ENCODE measurements at places on chromosomes 11 and 22.

DNA sequence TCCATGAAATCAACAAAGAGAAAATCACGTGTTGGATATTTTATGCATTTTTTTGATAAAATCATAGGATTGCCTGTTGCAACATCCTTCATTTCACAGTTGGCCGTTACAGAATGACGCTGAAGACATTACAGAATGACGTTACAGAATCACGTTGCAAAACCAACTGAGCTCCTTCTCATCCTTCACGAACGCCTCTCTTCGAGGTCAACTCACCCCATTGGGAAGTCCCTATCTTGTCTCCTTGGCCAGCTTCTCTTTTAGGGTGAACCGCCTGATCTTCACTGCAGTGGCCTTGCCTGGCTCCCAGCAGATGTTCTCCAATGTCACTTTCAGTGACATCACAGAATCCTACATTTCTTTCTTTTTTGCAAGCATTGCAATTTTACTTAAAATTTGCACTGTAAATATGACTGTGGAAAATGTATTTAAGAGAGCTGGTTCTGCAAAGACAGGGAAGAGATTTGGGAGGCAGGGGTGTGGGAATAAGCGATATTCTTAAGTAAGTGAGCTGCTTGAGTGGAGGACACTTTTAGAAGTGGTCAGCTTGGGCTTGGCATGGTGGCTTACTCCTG, 5.1 kb downstream of the KRTAP5-7 start:
- DNase-seq: no peak

DNA sequence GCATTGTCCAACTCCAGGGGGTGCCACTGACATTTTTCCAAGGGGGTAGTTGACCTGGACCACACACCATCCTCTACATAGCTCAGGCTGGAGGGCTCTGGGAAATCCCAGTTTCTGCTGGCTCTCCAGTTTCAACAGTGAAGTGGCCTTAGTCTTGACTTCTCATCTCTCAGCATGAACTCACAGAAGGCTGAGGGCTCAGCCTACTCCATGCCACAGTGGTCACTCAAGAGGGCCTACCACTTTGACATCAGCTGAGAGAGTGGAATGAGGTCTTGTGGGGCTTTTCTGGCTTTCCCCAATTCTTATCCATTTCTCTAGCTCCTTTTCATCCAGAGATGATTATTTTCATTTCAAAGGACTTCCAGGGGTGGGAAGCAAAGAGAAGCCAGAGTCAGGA, 7.4 kb downstream of the HTR3A start:
- no peak for DNase-seq

- DNase-seq: no peak
Measured at GRCh38 chr11:46382646-46383403, 1.4 kb downstream of the MDK start.

DNA sequence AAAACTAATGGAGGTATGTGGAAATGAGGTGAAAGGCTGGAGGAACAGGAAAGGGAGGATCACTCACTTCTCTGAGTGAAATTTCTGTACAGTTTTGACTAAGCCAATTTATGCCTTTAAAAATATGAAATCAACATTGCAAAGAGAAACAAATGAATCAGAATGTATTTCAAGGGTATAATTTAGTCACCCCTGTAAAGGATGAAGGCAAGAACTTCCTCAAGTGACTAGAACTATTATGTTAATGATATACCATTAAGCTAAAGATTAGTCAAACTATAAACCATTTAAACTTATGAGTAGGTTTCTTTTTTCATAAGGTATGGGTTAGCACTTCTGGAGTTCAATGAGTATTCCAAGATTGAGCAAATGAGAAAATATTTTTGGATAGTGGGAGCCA, 184.5 kb upstream of the CHORDC1 start:
- DNase-seq: no peak

DNA sequence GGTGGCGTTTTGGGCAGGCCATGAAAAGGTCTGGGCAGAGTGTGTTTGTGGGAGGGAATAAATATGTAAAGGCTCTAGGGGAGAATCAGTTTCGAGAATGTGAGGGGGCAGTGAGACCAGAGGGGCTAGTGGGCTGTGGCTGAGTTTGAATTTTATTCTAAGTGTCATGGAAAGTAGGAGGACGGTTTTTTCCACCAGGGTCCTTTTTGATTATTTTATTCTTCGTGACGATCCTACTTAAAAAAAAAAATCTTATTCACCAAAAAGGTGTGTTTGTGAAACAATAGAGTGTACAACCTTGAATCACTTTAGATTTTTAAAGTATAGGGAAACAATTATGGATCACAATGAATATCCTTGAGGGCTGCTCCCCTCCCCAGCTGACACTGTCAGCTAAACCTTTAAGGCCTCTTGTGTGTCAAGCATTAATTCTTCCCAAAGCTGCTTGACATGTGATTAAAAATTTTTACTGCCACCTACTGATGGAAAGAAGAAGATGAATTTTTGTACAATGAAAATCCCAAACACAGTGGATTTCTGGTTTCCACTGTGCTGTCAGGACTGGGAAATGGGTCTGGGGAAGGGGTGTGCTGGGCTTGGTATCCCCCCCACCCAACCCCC, 107.5 kb upstream of the OR4B1 start:
- DNase-seq: peak; percentile 58

DNA sequence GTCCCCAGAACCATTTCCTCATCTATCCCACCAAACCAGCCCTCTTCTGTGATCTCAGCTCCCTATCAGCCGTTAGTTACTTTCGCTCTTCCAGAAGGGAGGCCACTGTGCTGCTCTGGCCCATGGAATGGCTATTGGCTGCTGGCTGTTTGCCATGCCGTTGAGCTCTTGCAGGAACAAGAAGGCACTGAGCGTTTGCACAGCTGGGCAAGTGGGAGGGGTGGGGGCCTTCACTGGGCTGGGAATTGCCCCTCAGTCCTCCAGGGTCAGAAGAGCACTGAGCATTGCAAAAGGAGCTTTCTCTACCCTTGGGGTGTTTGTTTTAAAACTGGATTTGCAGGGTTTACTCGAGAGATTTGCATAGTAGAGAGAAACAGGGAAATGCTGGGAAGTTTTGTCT, 129.0 kb upstream of the PARVA start:
- peak; percentile 98 for DNase-seq

- peak; percentile 42 for DNase-seq
Measured at GRCh38 chr22:21652010-21652546, 10.0 kb downstream of the SDF2L1 start.

- DNase-seq: no peak
Measured at GRCh38 chr11:83671289-83671688, 385.1 kb upstream of the CCDC90B start.

GRCh38 chr22:35220221-35220620, 37.1 kb upstream of the HMGXB4 start:
- no peak for DNase-seq

DNA sequence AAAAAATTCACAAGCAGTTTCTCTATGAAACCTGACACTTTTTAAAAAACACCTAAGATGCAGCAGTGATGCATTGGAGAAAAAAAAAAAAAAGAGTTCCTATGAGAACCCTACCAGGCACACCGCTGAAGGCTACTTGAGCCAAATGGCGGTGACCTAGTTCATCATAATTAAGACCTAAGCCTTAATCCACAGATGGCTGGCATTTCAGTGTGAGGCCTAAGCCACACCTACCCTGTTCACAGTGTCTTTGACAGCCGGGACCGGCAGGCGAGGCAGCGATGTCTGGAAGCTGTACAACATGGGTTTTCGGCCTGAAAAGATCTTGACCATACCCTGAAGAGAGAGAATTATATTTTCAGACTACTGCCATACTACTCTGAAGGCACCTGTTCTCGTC, 38.0 kb downstream of the CPT1A start:
- DNase-seq: no peak

DNA sequence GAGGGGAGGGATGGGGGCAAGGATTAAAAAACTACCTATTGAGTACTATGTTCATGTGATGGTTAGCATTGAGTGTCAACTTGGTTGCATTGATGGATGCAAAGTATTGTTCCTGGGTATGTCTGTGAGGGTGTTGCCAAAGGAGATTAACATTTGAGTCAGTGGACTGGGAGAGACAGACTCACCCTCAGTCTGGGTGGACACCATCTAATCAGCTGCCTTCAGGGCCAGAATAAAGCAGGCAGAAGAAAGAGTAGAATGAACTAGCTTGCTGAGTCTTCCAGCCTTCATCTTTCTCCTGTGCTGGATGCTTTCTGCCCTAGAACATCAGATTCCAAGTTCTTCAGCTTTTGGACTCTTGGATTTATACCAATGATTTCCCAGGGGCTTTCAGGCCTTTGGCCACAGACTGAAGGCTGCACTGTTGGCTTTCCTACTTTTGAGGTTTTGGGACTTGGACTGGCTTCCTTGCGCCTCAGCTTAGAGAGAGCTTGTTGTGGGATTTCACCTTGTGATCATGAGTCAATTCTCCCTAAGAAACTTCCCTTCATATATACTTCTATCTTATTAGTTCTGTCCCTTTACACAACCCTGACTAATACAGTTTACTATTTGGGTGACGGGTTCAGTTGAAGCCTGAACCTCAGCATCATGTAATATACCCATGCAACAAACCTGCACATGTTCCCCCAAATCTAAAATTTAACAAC, 70.2 kb downstream of the MTNR1B start:
- DNase-seq: no peak

GRCh38 chr11:30000986-30001750, 15.7 kb downstream of the KCNA4 start:
- no peak for DNase-seq

DNA sequence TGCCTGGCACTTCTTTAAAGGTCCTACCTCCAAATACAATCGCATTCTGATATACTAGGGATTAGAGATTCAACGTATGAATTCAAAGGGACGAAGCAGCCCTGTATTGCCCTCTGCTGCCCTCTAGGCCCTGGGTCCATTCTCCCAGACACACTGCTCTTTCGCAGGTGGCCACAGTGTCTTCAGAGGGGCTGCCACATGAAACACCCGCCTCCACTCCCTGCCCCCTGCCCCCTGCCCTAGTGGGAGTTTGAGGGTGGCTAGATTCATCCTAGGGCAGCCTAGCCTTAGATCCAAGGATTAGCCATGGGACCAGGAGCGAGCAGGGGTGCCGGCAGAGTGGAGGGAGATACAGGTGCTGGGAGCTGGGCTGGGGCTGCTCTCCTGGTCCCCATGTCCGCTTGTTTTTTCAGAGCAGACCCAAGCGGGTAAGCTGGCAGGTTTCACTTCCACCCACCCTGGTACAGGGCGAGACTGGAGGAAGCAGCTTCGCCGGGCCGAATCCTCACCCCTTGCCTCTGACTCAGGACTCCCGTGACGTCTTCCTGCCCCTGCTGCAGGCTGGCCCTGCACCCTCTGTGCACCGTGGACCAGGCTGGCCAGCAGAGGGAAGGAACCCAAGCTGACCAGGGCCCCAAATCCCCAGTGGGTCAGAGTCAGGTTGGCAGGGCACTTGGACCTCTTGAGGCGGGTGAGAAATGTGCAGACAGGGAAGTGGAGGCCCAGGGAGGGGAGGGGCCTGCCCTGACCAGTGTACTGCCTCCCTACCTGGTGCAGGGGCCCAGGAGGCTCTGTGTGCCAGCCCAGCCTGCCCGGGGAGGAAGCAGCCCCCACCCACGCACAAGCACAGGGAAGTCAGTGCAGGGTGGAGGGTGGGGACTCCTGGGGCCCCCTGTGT, 28.4 kb upstream of the HMOX1 start:
- DNase-seq: no peak

- DNase-seq: no peak
Measured at GRCh38 chr11:11589437-11589836, 32.4 kb downstream of the GALNT18 start.

DNA sequence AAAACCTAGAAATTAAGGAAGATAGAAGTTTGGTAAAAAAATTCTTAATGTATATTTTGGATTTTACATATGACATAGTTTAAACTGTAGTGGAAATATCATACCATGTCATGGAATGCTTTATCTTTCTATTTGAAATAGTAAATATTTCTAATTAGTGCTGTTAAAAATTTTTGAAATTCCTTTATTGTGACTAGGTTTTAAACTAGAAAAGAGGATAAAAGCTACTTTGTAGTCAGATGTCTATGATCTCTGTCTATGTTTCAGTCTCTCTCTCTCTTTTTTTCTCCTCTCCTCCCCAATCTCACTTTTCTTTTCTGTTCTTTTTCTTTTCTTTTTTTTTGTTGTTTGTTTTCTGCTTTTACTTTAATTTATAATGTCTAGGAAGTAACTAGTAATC, 226.2 kb downstream of the TMEM135 start:
- no peak for DNase-seq

GRCh38 chr11:83403691-83404389, 117.7 kb upstream of the CCDC90B start:
- DNase-seq: no peak

- no peak for DNase-seq
Measured at GRCh38 chr11:30015725-30016412, 961 bp downstream of the KCNA4 start.

GRCh38 chr11:10866893-10867331, 9.1 kb upstream of the ZBED5 start:
- DNase-seq: no peak

DNA sequence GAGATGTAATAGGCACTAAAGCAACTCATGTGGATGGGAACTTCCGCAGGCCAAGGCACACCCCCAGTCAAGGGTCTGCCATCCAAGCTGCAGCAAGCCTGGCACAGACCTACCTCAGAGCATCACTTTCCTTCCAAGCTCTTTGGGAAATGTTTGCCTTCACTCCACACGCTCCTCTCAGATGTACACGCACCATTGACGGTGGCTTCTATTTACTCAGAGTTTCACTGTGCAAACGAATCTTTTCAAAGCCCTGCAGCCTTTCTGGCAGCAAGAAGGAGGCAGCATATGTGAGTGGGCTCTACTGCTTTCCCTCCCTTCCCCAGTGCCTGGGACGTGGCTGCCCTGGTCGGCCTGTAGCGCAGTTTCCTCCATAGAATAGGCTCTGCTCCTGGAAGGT, 60.9 kb upstream of the USP47 start:
- peak; percentile 86 for DNase-seq

GRCh38 chr11:9473408-9473807, 12.6 kb downstream of the ZNF143 start:
- no peak for DNase-seq

DNA sequence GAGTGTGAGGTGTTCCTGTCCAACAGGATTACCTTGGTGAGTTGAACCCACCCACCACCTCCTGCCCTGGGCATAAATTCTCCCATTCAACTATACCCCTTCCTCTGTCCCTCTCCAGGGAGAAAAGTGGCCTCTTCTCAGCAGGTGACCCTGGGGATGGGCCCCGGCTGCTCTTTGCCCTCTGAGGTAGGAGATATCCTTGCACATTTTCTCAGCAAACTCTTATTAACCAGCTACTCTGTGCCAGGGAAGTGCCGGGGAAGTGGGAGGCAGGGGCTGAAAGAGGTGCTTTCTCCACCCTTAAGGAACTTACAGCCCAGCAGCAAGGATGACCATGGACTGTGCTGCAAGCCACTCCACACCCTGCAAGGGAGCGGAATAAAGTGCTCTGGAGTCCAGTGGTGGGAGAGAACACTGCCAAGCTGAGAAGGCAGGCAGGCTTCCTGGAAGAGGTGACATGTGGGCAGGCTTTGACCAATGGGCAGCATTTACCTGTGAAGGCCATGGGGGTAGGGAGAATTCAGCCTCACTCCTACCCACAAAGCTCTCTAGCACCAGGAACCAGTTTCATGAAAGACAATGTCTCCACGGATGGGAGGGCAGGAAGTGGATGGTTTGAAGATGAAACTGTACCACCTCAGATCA, 21.9 kb upstream of the OAF start:
- no peak for DNase-seq

GRCh38 chr11:122796128-122796717, 42.1 kb upstream of the CRTAM start:
- DNase-seq: peak; percentile 14
